Nephron progenitor cell (in vitro differentiated cells): ENCODE measurements at places on chromosomes 4 and X.

- DNase-seq, result no peak
These were observed 174.5 kb upstream of the C1QTNF7 start for GRCh38 chr4:15253349-15253748.

- DNase-seq, result no peak
These were observed 492.9 kb downstream of the SPRY1 start for GRCh38 chr4:123889507-123889906.

DNA sequence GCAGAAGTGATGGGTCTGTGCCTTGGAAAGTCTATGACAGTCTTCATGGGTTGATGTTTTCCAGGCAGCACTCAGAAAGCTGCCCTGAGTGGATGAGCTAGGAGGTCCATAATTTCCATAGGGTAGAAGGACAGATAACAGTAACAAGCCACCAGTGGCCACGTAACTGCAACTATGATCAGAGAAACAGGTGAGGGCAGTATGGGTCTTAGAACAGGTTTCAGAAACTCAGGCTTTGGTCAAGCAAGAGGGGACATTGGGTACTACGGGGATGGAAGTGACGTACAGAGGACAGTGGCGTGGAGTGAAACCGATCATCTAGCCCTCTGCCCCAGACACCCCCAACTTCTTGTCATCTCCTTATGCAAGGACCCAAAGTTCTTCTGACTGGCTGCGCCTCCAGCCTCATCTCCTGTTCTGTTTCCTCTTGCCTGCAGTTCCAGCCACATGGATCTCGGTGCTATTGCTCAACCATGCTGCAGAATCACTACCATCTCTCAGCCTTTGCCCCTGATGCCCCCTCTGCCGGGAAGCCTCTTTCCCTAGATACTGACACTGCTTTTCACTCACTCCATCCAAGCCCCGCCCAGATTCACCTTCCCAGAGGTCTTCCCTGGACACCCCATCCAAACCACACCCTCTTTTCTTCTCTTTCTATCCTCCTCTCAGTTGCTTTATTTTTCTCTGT, 123.4 kb downstream of the MFAP3L start:
- no peak for DNase-seq

DNA sequence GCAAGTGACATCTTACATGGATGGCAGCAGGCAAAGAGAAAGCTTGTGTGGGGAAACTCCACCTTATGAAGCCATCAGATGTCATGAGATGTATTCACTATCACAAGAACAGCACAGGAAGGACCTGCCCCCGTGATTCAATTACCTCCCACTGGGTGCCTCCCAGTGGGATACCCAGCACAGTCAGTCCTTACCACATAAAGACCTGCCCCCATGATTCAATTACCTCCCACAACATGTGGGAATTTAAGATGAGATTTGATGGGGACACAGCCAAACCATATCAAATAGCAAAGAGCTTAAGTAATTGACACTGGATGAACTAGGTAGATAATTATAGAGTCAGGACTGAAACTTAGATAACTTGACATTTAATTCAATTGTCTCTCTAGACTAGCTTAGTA, 85.6 kb downstream of the SLIT2 start:
- no peak for DNase-seq

- DNase-seq, result no peak
These were observed 5.5 kb downstream of the CCDC120 start for GRCh38 chrX:49064303-49064702.
